ENCODE measurements at places on chromosomes 11 and 22.

GRCh38 chr11:59602432-59602831 is 13.1 kb downstream of the OSBP start:
- DNase-seq: no peak

GRCh38 chr11:5282628-5283027 is 12.9 kb upstream of the HBE1 start:
- DNase-seq: no peak

DNA sequence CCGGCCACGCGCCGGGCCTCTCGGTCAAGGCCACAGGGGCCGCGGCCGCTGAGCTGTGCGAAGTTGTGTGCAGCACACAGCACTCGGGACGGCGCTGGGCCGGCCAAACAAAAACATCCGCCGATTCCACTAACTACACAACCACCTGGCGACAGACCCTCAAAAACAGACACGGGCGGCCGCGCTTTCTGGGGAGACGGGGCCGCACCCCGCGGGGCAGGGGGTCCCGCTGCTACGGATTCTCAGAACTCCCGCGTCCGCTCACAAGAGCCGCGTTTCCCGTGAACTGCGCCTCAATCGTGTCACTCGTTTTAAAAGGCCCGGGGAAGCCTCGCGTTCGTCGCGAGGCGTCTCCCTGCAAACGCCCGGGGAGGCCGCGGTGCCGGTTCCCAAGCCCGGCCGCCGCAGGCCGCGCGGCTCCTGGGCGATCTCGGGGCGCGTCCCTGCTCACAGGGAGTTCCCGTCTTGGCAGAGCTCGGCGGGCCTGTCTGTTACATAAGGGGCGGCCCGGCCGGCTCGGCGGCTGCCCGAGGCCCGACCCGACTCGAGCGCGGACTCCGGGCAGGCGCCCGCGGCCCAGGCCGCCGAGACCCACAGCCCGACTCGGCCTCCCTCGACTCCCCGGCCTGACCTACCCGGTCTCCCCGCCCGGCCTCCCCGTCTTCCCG is 936 bp downstream of the BRD1 start:
- DNase-seq: peak; percentile 49

DNA sequence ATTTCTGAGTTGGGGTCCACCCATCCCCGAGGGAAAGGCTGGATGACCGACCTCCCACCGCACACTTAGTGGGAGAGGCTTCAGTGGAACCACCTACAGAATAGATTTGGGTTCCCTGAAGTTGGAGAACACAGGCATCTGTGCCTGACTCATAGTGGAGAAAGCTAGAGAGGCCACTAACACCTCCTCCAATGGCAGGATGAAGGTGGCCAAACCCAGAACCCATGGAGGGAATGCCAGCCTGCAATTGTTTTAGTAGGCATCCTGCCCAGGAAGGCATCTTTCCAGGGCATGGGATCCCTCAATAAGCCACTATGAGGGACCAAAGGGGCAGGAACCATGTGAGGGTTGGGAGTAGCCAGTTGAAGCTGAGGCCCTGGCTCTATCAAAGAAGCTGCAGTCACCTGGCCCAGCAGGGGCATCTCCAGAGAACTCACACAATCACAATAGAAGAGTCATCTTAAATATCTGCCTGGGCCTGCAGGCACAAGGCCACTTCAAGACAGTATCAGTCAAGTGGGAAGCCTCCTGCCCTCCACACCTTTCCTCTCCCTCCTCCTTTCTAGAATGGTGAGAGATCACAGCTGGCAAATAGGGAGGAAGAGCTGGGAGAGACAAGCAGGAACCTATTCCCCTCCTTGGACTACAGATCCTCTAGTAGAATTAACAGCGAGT is 124.1 kb upstream of the CSNK2A3 start:
- DNase-seq: no peak

GRCh38 chr11:13324709-13325108 is 47.1 kb downstream of the BMAL1 start:
- no peak for DNase-seq

GRCh38 chr22:25775531-25775930 is 33.5 kb downstream of the MYO18B start:
- DNase-seq: peak; percentile 71

DNA sequence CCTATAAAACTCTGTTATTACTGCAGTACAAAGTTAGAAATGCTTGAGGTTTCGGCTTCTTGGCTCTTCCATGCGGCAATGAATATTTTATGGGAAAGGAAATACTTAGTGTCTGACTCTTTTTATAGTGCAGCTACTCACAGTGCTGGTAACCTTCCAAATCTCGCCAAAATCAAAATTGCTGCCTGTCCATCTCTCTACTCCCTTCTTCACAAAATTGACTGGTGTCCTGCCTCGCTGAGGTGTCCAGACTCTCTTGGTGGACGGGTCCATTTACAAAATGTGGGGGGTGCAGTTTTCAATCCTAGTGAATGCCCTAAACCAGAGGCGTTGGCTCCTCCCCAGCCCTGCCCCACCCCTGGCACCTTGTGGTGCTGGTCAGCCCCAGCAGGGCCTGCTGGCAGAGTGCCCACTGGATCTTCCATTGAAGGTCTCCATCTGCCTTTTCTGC is 73.5 kb downstream of the ZBTB16 start:
- peak; percentile 90 for DNase-seq

DNA sequence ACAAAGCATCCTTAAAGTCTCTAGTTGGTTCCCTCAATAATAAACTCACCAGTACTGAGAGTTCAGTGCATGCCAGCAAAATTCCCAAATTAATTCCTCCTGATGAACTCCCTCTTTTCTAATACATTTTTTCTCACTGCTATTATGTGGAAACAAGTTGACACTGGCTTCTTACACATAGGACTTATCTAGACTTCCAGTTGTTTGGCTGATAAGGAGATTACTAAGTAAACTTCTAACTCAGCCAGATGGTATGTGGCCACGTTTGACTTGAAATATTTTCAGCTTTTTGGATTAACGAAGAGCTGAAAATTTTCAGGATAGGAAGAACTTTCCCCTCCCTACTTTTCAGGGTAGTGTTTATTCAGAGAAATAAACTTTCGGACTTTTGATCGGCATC is 1154.2 kb upstream of the TENM4 start:
- no peak for DNase-seq

DNA sequence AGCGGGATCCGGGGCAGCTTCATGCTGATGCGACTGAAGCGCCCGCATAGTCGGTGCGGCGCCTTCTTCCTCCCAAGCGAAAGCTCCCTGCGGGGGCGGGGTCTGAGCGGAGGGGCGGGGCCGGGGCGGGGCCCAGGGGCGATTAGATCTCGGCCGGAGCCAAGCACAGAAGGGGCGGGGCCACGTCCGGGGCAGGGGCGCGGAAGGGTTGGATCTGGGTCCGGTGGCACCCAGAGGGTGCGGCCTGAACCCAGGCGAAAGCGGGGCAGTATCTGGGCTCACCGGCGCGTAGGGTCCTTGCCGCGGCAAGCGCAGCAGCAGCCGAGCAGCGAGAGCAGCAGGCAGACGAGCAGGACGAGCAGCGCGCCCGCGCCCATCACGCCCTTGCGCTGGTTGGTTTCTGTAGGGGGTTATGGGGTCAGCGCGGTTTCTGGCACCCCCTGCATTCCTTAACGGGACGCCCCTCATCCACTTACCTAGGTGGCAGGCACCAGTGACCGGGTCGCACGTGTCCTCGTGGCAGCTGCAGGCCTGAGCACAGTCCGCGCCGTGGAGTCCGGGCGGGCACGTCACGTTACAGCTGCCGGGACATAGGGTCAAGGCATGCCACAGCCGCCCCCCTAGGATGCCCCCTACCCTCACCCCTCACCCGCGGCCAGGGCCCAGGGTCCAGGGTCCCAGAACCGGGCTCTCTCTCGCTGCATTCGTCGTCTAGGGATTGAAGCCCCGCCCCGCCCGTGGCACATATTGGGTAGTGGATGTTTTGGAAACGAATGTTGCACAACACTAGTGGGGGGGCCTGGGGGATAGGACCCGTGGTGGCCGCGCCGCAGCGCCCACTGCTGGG is 8.1 kb downstream of the SCARF2 start:
- DNase-seq: no peak

DNA sequence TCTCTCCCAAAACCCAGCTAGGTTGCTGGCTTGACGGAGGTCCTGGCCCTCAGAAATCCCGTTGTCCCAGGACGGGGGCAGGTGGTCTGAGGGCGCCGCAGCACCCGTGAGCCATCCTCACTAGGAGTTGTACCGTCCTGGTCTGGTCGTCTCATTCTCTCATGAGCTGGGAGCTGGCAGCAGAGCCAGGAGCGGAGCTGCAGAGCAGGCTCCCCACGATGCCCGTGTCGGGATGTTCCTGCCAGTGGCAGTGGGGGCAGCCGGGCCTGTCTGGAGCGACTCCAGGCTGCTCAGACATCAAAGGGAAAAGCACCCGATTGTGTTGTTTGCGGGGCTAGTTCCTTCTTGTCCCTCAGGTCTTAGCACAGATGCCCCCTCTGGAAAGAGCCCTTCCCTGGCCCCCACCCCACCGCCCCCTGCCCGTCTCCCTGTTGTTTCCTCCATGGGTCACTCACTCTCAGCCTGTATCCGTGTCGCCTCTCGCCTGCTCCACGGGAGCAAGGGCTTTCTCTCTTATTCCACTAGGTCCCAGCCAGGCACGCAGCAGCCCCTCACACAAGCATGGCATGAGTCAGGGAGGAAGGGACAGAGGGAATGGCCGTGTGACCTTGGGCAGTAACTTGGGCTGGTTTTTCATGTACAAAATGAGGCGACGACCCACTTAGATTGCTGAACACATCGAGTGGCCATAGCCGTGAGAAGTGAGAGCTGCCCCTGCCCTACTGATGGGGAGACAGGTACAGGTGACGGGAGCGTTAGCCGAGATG is 23.2 kb upstream of the MGAT3 start:
- DNase-seq: no peak

DNA sequence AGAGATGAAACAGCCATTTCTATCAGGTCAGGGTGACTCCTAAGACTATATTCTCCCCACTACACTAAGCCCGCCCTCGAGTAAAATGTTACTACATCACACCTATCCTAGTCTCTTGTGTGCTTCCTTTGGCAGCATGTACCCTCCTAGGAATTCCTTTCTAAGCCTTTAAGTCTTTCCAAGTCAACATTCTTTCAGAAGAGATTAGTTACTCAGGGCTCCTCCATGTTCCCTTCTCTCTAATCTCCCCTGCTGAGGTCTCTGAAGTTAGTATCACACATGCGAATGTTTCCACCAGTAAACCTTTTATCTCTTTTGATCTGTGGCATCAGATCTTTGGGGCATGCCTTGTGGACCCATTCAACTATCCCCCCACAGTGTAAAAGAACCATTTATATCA is 873.7 kb upstream of the FAT3 start:
- no peak for DNase-seq

DNA sequence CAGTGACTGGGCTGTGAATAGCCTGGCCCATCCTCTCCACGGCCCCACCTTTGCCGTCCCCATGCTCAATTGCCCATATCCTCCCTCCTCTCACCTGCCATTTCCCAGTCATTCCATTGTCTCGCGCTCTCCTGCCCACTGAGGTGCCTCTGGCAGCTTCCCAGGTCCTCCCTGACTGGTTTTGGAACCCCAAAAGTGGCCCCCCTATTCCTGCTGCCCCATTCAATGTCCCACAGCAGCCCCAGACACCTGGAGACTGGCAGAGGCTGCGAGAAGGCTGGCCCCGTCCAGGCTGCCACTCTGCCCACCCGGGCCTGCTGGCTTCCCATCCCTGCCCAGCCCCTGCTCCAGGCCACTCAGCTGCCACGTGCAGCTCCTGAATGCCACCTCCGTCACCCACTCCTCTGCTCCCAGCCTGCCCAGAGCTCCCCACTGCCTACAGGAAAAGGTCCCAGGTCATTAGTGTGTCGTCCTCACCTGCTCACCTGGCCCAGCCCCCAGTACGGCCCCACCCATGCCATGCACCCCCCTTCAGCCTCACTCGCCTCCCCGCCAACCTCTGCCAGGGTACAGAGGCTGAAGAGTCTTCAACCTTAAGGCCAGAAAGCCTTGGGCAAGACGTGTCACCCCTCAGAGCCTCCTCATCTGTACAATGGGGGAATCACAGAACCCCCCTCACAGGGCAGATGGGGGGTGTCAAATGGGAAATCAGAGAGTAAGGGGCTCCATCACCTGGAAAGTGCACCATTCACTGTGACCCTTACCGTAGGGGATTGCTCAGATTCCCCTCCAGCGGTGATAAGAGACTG is 37.5 kb downstream of the KCNJ4 start:
- no peak for DNase-seq

- DNase-seq: peak; percentile 34
Measured at GRCh38 chr11:127052404-127052803, 51.8 kb upstream of the KIRREL3 start.

GRCh38 chr22:47891609-47892008 is 1129.2 kb downstream of the TBC1D22A start:
- DNase-seq: no peak

DNA sequence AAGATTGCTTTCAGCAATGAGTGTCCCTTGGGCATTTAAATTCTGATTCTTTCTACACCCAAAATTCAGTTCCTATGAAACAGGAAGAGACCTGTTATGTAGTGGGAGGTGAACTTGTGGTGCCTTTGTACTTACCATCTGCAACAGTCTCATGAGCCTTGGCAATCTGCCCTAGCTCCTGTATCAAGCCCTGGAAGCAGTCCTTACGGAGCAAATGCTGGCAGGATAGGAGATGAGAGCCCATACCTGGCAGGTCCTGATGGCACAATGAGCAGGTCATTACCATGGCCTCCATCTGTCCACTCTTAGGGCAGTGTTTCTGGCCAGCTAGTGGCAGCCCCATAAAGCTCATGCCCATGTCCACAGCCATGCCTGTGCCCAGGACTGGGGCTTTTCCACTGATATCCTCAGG is 10.8 kb downstream of the TRIM66 start:
- no peak for DNase-seq

DNA sequence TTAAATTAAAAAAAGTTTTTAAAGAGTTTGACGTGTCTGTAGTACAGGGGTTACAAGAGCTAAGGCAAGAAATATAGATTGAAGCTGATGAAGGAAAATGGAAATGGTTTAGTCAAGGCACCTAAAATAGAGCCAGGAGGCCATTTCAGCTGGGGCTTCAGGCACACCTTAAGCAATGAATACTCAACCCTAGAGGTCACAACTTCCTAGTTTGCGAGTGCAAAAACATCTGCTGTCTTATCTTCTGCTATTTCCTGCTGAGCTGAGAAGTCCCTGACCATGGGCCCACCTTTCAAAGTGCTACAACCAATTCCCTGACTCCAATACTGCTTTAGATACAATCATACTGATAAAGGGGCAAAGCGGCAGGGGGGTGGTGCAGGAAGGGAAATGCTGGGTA is 87.4 kb downstream of the DLG2 start:
- no peak for DNase-seq

DNA sequence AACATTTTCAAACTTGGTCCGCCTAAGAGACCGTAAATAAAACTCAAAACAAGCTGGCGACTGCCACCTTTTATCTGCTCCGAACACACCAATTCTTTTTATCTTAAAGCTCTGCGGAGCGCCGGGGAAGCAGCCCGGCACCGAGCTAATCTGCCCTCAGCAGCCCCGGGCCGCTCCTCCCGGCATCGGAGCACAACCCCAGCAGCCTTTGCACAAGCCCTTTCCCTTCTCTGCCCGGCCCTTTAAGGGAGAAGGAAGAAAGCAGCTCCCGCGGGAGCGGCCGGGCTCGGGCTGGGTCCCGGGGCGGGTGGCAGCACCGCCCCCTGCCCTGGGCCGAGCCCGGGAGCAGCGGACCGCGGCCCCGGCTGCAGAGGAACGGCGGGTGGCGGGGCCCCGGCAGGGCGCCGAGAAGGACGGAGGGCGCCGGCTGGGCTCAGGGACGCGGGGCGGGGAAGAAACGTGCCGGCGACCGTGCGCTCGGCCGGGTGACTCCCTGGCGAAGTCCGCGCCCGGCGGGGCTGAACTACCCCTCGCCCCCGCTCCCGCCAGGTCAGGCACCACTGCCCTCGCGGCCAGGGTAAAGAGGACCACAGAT is 133.6 kb upstream of the C11orf58 start:
- DNase-seq: peak; percentile 58

Data from EH (cell line).